Lung microvascular endothelial cell (primary cell): ENCODE measurements at places on chromosomes 6 and 20. TPM values are rescaled to one million over a fixed set of nuclear protein-coding genes. Genes with fewer than 3 reads are reported as not detected.
A peak's percentile ranks its signal among the peaks of the same experiment; 100 is the strongest.

SMOC2 gene
- not detected in 2 replicates for total RNA-seq

KCNK16 gene
- not detected in 2 replicates for total RNA-seq

TNFRSF21 gene
- total RNA-seq: 49.6 and 51.9 TPM in 2 replicates

- no peak for DNase-seq
These were observed 113.9 kb upstream of the DOK5 start for GRCh38 chr20:54361475-54361874.

DNA sequence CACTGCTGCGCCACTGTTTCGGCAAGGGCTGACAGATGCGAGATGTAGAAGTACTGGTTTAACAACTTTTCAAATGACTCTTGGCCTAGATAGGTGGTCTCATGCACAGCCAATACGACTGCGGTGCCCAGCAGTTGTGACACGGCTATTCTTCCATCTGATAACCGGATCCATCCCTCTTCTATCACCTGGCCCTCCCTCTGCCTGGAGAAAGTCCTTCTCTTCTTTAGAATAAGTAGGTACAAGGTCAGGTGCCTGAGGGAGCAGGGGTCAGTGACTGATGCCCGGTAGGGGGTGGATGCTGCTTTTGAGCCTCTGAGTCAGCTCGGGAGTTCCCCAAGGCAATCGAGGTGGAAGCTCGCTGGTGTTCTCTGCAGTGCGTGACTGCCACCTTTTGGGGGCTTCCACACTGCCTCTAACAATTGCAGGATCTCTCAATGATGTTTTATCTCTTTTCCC, 166.8 kb upstream of the GRIK2 start:
- no peak for DNase-seq

DNA sequence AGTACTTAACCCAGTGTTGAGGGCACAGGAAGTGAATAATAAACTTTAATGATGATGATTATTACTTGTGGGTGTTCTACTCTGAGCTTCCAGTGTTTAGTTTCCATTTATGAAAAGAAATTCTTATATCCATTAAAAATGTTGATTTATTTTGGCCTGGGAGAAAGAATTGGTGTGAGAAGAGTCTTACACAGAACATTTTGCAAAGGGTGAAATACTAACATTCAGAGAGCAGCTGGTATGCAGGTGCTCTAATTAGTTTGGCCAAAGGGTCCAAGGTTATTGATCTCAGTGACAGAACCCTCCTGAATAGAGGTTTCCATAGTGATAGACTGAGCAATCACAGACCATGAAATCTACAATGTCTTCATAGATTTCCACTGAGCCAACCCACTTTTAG, 4.4 kb downstream of the OSER1 start:
- no peak for DNase-seq

DNA sequence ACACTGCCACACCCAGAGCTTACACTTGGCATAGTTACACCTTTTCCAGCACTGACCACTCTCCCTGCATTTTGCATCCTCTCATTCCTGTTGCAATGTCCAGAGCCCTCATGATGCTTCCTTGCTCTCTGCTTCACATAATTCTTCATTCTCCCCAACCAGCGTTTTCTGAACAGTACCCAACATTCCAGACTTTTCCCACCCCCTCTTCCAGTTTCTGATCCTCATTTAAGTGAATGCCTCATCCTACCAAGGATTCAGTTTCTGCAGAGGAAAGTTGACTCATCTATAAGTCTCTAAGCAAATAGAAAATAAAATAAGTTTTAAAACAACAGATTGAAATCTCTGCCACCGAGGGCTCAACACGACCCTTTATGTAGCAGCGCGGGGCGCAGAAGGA, 321.3 kb upstream of the TCF21 start:
- no peak for DNase-seq

- DNase-seq: peak; percentile 54
These were observed 590 bp downstream of the RNF217 start for GRCh38 chr6:124962639-124963415.

OR2B6 gene
- not detected in 2 replicates for total RNA-seq

- DNase-seq: no peak
These were observed 18.2 kb downstream of the KIF25 start for GRCh38 chr6:168015482-168016175.

TEAD3 gene
- total RNA-seq: 0.20 and 0.22 TPM in 2 replicates

- peak; percentile 37 for DNase-seq
These were observed 1.3 kb downstream of the HMGA1 start for GRCh38 chr6:34237722-34238584.
